ENCODE measurements at places on chromosomes 11 and 22.

DNA sequence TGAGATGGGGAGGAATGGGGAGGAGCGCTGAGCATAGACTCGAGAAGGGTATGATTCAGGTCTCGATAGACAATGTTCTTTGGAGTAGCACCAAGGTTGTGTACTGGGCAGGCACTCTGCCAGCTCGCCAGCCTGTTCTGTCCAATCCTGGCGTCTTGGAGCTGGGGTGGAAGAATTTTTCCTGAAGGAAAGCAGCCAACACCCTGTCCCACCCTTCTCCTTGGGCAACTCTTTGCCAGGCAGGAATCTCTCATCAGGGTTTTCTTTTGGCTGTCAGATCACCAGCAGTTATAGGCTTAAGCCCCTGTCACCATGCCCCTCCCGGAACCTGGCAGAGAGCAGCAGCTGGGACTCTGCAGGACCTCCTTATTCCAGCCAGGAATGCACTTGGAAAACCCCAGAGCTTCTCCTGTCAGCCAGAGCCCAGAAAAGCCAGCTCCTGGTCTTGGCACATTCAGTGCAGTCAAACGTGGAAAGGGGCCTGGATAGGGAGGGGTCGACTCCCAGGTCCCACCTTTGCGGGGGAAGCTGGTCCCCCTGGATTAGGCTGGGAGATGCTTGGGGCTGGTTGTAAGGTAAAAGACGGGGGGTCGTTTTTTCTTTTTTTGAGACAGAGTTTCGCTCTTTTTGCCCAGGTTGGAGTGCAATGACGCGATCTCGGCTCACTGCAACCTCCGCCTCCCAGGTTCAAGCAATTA is 14.4 kb upstream of the SPTBN2 start:
- DNase-seq, result no peak

DNA sequence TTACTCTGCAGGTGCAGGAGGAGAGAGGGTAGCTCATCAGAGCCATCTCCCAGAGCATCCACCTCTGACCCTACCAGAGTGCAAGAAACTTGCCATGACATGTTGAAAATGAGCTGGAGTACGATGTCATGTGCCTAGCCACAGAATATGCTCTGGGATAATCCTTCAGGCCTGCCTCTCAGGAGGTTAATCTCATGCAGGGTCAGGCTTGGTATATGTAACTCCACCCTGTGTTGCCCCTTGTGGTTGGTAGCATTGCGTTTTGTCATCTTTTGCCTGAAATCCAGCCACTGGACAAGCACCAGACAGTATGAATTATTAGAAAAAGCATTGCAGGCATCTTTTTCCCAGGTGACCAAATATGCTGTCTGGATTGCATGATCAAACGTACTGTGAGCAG is 36.2 kb downstream of the CNTF start:
- DNase-seq, result no peak

GRCh38 chr22:40939202-40939601 is 12.0 kb upstream of the RBX1 start:
- no peak for DNase-seq

DNA sequence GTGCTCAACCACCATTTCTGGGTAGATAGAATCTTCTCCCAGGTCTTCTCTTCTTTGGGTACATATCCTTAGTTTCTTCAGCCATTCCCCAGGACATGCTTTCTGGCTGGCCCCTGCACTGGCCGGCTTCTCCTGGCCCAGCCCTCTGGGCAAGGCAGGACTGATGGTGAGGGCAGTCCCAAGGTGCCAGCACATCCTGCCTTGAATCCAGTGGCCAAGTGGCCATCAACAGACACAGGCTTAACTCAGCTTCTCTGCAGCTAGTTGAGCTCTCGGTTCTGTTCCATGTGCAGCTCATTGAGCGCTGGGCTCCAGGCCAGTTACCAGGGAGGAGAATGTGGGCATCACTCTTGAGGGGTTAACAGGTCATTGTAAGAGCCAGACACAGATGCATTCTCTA is 17.6 kb downstream of the SMIM38 start:
- DNase-seq, result no peak

DNA sequence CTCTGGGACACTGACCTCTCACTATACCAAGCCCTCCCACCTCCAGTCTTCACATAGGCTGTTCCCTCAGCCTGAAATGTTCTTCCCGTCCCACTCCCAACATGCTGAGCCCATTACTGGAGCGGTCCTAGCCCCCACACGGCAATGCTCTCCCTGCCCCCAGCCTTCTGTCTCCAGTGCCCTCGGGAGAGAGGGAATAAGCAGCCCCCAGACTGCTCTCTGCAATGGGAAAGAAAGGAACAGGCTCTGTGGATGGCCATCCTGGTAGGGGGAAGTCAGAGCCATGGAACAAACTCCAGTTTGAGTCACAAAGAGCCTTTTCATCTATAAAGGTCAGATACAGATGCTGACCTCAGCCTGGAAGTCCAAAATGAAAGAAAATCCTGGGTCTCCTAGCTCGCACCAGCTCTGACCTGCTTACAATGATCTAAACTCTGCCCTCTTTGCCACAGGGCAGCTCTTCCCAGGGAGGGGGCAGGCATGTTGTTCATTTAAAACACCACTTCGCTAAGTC is 62.6 kb downstream of the FLRT1 start:
- DNase-seq, result no peak

- DNase-seq, result no peak
Measured at GRCh38 chr11:11420191-11420898, 67.3 kb upstream of the CSNK2A3 start.

DNA sequence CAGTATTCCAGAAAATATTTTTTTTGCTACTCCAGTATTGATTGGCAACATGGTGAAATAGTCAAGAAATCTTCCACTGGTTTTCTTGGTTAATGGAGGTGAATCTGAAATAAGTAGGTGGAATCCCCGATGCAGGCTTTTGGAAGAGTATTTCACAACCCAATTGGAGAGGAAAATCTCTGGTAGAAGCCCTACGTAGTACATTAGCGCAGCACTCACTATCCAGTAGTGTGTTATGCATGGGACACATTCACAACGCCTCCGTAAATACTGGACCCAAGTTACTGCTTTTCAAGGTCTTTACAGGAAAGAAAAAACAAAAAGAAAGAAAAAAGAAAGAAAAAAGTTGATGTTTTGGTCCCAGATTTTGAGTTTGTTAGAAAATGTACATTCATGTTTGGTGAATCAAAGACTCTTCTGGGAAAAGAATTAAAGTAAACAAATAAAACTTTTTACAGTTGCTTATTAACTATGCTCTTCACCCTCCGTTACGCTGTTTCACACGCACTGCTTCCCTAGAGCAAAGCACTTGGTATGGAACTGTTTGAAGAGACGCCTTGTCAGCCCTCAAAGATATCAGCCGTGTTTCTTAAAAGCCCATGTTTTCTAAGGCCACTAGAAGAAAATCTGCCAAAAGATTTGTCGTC is 170.4 kb upstream of the CTSC start:
- no peak for DNase-seq

- no peak for DNase-seq
Measured at GRCh38 chr11:66607126-66607834, 9.2 kb upstream of the RBM14 start.

GRCh38 chr11:2515401-2516275 is 70.8 kb downstream of the KCNQ1 start:
- DNase-seq, result no peak

GRCh38 chr11:3162410-3163240 is 2.5 kb downstream of the OSBPL5 start:
- no peak for DNase-seq

DNA sequence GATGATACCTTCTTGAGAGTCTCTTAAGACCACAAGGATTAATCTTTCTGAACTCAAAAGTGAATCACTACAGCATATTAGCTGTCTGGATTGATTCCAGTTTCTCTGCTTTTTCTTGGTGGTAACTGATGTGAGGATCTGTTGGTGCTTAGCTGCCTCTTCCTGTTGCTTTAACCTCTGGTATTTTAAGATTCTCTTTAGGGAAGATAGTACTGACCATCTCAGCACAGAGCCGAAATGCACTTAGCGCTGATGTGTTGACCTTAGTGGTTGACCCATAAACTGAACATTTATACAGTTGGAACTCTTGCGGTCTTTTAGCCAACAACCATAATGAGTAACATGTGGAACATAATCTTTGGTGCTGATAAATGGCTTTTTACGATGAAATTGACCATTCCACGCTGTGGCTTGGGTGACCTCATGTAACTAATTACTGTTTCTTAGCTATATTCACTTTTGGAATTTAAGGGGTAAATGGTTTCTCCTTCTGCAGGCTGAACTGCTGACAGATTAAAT is 33.7 kb downstream of the APLP2 start:
- peak; percentile 88 for DNase-seq

- no peak for DNase-seq
Measured at GRCh38 chr11:108220721-108221336, 1.6 kb downstream of the NPAT start.

GRCh38 chr11:7833527-7833926 is 36.8 kb upstream of the OR5P2 start:
- no peak for DNase-seq

All from AG04449 (cell line).